IMR-90 (cell line): ENCODE measurements at places on chromosomes 2 and 18. TPM values are rescaled to one million over a fixed set of nuclear protein-coding genes. Genes with fewer than 3 reads are reported as not detected.

GRCh38 chr2:160406591-160407392 lies 86.8 kb downstream of the RBMS1 start:
- DNase-seq: peak; percentile 80

The SLC11A1 gene
- under 0.01 TPM in 2 replicates for total RNA-seq

DNA sequence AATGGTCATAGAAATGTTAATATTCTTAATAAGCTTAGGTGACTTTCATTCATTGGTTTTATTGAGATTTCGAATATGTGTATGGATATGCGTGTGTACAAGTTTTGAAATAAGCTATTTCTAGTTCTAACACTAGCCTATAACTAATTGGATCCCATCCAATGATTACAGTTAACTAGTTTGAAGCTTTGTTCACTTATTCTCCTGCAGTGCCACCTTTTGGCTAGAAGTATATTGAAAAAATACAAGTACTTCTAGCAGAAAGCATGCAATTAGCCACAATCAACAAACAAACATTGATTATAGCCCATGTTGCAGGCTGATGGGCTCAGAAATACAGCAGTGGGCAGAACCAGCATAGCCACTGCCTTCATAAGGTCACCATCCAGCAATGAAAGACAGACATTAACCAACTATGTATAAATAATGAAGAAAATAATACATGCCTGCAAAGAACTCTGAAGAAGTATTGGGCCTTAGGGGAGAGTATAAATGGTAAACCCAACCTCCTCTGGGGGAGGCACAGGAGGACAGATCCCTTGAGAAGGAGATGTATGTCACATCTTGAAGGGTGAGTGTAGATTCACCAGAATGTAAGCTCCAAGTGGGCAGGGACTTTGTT lies 5.1 kb upstream of the PIEZO2 start:
- peak; percentile 76 for DNase-seq

The DES gene
- total RNA-seq: 3.3 and 4.3 TPM in 2 replicates

GRCh38 chr2:216849987-216850386 lies 9.9 kb downstream of the TNP1 start:
- DNase-seq: no peak

DNA sequence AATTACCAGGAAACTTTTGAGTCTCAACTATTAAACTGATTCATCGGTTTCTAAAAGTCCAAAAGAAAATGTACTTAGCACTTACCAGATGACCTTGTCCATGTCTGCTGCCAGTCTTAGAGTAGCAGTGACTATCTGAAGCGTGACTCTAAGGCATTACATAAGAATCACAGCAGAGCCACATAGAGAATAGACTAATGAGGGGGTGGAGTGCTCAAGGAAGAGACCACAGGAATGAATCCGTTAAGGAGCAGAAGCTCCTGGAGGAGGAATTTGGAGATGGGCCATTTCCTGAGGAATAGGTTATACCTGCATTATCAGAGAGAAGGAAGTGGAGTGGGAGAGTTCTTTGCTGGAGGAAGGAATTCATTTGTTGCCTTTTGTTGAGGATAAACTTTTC lies 116.0 kb downstream of the MAP3K20 start:
- peak; percentile 55 for DNase-seq

The TMEM17 gene
- 1.3 and 2.2 TPM in 2 replicates for total RNA-seq

- DNase-seq: no peak
Measured at GRCh38 chr18:79241755-79242154, 154.0 kb upstream of the NFATC1 start.

- DNase-seq: peak; percentile 4
Measured at GRCh38 chr2:134739879-134740301, 21.1 kb upstream of the TMEM163 start.

DNA sequence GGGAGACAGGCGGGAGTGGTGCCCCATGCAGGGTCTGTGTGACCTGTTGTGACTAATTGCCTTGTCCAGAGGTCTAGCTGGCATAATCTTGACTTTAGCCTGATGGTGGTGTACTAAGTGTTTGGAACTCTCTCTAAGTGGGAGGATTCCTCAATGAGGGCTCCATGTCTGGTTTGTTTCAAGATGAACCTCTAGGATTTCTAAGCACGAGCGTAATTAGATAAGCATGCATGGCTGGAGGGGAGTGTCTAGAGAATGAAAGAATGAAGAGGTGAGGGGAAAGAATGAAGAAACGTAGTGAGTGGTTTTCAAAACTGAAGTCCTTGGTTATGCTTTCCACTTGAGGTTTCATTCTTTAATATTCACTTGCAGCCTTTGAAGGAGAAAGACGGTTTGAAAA lies 833.2 kb upstream of the GYPC start:
- no peak for DNase-seq

- peak; percentile 92 for DNase-seq
Measured at GRCh38 chr18:22551536-22552151, 133.9 kb upstream of the CTAGE1 start.

GRCh38 chr2:219919506-219919905 lies 292.1 kb downstream of the SLC4A3 start:
- DNase-seq: no peak

The MYCN gene
- not detected in 2 replicates for total RNA-seq

- DNase-seq: no peak
Measured at GRCh38 chr2:206920310-206920709, 19.0 kb upstream of the CPO start.

The GAL3ST2 gene
- not detected in 2 replicates for total RNA-seq

GRCh38 chr2:201798252-201798913 lies 8.0 kb upstream of the CDK15 start:
- peak; percentile 96 for DNase-seq

GRCh38 chr2:61737841-61738240 lies 116.0 kb downstream of the FAM161A start:
- DNase-seq: no peak

- peak; percentile 86 for DNase-seq
Measured at GRCh38 chr2:150125708-150126107, 361.8 kb downstream of the RND3 start.

The CNGA3 gene
- total RNA-seq: under 0.01 TPM in 1 of 2 replicates, not detected in the other

The LDAH gene
- total RNA-seq: 22.5 and 31.7 TPM in 2 replicates

The PROM2 gene
- not detected in 2 replicates for total RNA-seq

DNA sequence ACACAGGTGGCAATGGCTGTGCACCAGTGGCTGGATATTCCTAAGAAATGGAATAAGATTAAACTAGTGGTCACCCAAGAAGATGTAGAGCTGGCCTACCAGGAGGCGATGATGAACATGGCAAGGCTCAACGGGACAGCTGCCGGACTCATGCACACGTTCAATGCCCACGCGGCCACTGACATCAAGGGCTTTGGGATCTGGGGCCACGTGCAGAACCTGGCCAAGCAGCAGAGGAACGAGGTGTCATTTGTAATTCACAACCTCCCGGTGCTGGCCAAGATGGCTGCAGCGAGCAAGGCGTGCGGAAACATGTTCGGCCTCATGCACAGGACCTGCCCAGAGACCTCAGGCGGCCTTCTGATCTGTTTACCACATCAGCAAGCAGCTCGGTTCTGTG lies 190.8 kb downstream of the FTCDNL1 start:
- DNase-seq: no peak

- no peak for DNase-seq
Measured at GRCh38 chr2:109715313-109715805, 78.7 kb upstream of the RGPD5 start.
